Naive B cell (primary cell): ENCODE measurements at places on chromosomes 6 and 20. TPM values are rescaled to one million over a fixed set of nuclear protein-coding genes. Genes with fewer than 3 reads are reported as not detected.

Gene KIF6
- polyA plus RNA-seq, result 0.19 TPM

Gene ADGRF5
- polyA plus RNA-seq, result not detected

Gene GPX5
- not detected for polyA plus RNA-seq

Gene CDK19
- 5.4 TPM for polyA plus RNA-seq

Gene OR12D3
- not detected for polyA plus RNA-seq

Gene SLC22A3
- not detected for polyA plus RNA-seq

Gene EYA4
- polyA plus RNA-seq, result not detected

Gene GPLD1
- 0.49 TPM for polyA plus RNA-seq
